ENCODE measurements at places on chromosomes 6 and 20.

- no peak for DNase-seq
These were observed 608.7 kb downstream of the EYS start for GRCh38 chr6:65098349-65098748.

GRCh38 chr6:45640811-45641210 lies 263.1 kb upstream of the SUPT3H start:
- DNase-seq = no peak

DNA sequence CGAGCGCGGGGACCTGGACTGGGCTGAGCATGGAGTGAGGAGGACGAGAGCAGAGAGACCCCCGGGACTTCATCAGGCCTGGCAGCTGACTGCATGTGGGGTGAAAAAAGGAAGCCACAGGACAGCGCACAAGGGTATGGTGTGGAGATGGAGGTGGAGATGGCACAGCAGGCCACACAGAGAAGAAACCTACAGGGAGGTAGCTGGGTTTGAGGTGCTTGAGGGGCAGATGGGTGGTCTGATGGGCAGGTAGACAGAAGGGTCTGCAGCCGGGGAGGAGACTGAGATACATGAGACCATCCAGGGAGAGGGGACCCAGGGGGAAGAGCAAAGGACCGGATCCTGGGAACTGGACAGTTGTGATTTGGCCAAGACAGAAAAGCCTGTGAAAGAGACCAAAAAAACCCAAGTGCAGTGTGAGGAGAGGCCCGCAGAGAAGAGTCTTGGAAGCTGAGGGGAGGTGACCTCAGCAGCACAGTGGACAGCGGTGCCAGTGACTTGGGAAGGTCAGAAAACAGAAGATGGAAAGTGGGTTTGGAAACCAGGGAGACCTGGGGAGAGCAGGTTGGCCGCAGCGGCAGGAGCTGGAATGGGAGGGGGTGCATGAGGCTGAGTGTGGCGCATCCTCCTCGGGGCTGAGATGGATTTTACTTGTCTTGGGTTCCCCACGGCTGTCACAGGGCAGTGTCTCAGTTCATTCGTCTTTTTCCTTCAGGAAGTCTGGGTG lies 5.5 kb downstream of the HLA-DPB1 start:
- no peak for DNase-seq

DNA sequence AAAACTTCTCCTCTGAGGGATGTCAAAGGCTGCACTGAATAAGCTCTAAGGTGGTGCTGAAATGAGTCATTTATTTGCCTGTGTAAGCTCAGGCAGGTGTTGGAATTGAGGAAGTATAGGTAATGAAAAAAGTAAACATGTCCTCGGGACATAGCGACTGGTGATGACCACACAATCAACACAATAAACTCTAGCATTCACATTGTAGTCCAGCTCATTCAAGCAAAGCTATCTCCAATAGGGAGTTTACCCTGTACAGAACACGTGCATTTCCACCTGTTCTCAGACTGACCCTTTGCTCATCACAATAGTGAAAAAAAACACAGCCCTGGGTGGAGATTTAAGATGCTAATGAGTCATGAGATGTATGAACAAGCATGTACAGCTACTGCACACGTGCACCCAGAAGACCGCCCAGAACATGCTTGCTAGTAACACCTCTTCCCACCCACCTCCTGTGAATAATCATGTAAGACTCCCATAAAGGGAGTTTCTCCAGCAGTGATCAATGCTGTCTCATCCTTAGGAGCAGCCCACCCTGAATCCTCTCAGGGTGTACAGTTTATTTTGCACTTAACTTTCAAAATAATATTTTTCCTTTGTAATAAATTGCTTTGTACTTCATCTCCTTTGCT lies 33.0 kb upstream of the POU5F1 start:
- peak; percentile 94 for DNase-seq

DNA sequence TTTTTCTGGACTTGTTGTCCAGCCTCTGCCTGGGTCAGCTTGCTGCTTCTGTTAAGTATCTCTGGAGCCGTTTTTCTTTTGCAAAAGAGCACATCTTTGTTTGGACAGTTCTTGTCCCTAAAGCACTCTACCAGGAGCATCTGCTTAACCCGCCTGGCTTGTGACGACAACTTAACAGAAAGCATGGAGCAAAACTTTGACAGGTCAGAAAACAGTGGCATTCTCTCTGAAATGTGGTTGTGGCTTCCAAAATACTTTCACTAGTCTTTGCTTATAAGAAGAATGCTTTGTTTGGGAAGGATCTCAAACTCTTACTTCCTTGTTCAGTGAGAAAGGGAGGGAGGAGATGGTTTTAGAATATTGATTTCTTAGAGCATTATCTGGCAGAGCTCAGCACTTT lies 47.6 kb downstream of the CD109 start:
- DNase-seq = no peak

DNA sequence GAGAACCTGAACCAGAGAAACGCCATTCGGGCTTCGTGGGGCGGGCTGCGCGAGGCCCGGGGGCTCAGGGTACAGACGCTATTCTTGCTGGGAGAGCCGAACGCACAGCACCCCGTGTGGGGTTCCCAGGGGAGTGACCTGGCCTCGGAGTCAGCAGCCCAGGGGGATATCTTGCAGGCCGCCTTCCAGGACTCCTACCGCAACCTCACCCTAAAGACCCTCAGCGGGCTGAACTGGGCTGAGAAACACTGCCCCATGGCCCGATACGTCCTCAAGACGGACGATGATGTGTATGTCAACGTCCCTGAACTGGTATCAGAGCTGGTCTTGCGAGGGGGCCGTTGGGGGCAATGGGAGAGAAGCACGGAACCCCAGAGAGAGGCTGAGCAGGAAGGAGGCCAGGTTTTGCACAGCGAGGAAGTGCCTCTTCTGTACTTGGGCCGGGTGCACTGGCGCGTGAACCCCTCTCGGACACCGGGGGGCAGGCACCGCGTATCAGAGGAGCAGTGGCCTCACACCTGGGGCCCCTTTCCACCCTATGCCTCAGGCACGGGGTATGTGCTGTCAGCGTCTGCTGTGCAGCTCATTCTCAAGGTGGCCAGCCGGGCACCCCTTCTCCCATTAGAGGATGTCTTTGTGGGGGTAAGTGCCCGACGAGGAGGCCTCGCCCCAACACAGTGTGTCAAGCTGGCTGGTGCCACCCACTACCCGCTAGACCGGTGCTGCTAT lies 904 bp downstream of the B3GALT4 start:
- DNase-seq = no peak

DNA sequence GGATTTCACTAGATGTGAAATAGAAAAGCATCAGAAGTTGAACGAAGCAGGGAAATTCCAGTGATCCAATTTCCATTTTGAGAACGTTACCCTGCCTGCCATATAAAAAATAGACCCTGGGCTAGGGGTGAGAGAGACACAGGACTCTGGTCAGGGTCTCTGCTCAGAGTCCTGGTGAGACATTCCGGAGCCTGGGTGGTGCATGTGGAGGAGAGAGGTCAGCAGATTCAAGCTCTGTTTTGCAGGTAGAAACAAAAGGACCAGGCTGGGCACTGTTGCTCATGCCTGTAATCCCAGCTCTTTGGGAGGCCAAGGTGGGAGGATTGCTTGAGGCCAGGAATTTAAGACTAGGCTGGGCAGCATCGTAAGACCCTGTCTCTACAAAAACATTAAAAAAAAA lies 17.9 kb downstream of the PKIG start:
- no peak for DNase-seq

DNA sequence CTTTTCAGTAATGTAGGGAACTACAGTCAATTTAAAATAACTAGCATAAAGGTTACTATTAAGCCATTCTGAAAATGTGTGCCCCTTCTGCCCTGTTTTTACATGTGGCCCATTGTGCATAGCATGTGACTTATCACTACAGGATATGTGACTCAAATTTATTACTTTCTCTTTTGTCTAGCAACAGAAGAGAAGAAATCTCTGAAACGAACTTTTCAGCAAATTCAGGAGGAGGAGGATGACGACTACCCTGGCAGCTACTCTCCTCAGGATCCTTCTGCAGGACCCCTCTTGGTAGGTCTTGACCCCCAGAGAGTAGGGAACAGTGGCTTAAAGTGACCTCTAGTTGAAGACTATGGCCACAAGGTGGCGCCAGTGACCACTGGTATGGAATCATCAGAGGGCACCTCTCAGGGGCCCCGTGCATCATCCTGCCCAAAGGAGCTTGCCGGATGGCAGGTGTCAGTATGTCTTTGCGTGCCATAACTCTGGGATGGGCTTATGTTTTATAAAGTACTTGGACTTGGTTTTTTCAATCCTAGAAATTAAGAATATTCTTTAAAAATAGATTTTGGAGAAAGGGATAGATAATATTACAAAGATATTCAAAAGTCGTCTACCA lies 23.9 kb downstream of the RPRD1B start:
- peak; percentile 93 for DNase-seq

GRCh38 chr6:122580737-122581136 lies 29.5 kb upstream of the PKIB start:
- DNase-seq = no peak

DNA sequence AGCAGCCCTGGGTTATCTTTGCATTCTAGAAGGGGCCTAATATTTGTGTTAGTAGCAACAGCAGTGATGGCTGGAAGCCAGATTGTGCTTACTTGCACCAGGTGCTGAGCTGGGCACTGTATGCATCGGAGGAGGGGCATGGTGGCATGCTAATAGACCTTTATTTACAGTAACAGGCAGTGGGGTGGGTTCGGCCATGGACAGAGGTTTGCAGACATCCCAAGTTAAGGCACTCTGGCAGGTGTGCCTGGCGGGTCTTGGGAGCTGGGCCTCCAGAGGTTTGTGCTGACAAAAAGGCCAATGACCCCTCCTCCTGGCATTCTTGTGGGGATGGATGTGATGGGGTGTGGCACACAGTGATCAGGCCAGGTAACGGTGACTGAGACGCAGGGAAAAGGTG lies 39.0 kb upstream of the CD93 start:
- DNase-seq = no peak

GRCh38 chr20:59512651-59513050 lies 91.7 kb upstream of the PHACTR3 start:
- DNase-seq = no peak

DNA sequence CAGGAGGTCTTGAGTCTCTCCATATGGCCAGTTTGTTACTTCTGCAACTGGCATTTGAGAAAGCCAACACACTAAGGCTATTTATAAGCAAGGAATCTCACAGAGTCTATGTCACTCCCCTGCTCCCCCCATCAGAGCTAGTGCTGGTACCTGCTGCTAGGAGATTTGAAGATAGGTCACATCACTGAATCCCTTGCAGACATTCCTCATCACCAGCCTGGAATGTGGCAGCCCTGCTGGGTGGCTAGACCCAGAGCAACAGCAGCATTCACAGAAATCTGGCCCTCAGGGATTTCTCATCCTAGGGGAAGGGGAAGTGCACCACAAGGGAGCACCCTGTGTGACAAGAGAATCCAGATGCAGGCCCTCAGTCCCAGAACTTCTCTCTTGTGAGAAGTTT lies 672.1 kb downstream of the HACE1 start:
- no peak for DNase-seq

DNA sequence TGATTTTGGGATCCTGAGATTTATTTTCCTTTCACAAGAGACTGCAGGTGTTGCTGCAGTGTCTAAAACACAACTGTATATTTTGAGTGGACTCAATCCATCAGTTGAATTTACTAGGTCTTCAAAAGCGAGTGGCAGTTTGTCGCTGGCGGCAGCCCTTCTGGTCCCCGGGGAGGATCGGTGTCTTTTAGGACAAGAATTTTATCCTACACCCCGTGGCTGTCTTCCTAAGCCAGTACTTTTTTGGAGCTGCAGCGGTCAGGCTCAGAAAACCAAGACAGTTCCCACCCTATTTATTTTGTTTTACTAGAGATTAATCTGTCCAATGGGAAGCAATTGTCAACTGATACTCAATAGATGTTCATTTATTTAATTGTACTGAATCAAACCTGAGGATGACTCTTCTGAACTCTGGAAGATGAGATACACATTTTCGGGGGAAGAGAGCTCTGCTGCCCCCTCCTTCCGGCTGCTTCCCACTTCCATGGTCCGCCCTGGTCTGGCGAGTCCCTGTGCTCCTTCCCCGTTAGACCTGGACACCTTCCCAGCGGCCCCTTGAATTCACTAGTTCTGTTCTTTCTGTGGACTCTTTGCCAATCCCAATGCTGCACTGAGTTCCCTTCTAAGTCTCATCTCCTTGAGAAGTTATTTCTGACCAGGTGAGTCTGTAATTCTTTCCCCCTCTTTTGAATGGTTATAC lies 90.6 kb downstream of the ERMARD start:
- no peak for DNase-seq

DNA sequence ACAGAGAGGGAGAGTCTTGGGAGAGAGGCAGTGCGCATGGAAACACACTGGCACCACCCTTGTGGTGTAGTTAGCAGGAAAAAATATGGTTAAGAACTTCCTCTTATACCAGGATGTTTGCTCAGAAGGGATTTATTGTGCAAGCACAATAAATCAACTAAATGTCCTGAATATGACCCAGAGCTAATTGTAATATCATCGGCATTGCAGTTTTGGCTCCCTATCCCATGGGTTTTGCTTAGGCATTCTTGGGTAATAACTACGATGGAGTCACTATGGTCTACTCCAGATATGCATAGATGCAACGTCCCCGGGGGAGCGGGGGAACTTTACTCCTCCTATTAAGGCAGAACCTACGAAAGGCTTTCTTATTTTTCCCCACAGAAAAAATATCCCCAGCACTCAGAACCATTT lies 751.6 kb downstream of the EYS start:
- peak; percentile 52 for DNase-seq
